ENCODE measurements at places on chromosomes 1 and 21. TPM values are rescaled to one million over a fixed set of nuclear protein-coding genes. Genes with fewer than 3 reads are reported as not detected.

Gene VWA5B1
- not detected for total RNA-seq

Gene F3
- total RNA-seq: 93.7 TPM

Gene OR2L8
- not detected for total RNA-seq

Gene NTMT2
- not detected for total RNA-seq

- peak overlapping the region; percentile 35 for H3K27ac ChIP-seq
- peaks cover 4% of the 10 kb centered on the region for H3K36me3 ChIP-seq
- no peak overlapping the region for H3K4me3 ChIP-seq
- no peaks in the 10 kb centered on the region for H3K27me3 ChIP-seq
- H3K4me1 ChIP-seq: peaks cover 52% of the 10 kb centered on the region
Observed at GRCh38 chr1:119988306-119989062, 81.0 kb downstream of the NOTCH2 start.
